ENCODE measurements at places on chromosomes 1 and 21.
A peak's percentile ranks its signal among the peaks of the same experiment; 100 is the strongest.

GRCh38 chr1:215146240-215146975, 63.9 kb downstream of the KCNK2 start:
- peak; percentile 54 for DNase-seq

GRCh38 chr1:56585985-56586384, 6.6 kb upstream of the PLPP3 start:
- no peak for DNase-seq

- DNase-seq: no peak
Observed at GRCh38 chr1:8023287-8023994, 2.7 kb downstream of the ERRFI1 start.

GRCh38 chr1:51924455-51924854, 45.9 kb upstream of the NRDC start:
- DNase-seq: no peak

GRCh38 chr1:184160236-184160635, 108.7 kb downstream of the TSEN15 start:
- DNase-seq: peak; percentile 45

- no peak for DNase-seq
Observed at GRCh38 chr1:83102630-83103071, 896.3 kb downstream of the TTLL7 start.

GRCh38 chr21:33762803-33763581, 120.7 kb downstream of the ITSN1 start:
- no peak for DNase-seq

DNA sequence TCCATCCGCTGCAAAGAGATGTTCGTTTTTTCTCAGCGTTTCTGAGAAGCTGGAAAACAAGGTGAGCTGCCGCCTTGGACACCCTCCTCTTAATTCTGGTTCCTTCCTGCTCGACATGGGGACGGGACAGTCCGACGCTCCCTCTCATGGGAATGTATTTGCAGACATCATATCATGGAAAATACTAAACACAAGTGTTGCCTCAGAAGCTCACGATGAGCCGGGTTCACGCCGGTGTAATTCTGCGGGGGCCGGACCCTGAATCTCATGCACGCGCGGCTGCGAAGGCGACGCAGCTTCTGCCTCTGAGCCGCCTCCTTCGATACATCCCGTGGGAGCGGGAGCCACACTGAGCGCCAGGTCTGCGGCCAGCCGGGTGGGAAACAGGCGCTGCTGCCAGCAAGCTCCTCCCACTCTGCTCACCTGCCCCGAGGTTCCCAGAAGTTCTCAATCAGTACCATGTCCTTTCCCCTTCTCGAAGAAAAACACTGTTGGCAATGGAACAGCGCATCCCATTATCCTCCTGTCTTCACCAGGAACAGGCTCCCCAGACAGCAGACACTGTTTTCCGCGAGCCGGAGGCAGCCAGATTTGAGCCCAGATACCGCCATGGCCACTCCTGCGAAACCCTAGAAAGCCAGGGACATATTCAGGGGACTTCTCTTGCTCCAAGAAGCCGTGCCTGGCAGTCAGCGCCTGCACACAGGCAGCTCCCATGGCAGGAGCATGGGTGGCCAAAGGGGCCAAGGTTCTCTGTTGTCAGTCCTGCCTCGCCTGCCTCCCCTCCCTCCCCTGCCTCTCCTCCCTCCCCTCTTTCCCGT, 98.0 kb downstream of the WDR4 start:
- DNase-seq: no peak

DNA sequence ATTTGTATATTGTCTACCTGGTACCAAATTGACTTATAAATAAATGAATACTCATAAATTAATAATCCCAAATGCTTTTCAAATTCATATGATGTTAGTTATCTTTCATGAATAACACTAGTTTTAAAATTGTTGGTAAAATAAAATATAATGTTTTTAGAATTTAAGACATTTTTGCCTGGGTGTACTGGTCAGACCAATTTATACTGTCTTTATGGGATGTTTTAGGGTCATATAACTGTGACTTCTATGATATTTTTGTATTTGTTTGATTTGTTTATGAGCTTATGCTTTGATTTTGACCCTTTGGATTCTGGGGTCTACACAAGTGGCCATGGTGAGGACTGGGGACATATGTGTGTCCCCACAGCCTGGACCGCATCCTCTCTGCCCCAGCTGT, 54.1 kb upstream of the KLHDC7A start:
- no peak for DNase-seq

- DNase-seq: no peak
Observed at GRCh38 chr1:246891105-246891504, 40.6 kb downstream of the AHCTF1 start.

- DNase-seq: no peak
Observed at GRCh38 chr1:218165701-218166114, 119.4 kb upstream of the RRP15 start.

DNA sequence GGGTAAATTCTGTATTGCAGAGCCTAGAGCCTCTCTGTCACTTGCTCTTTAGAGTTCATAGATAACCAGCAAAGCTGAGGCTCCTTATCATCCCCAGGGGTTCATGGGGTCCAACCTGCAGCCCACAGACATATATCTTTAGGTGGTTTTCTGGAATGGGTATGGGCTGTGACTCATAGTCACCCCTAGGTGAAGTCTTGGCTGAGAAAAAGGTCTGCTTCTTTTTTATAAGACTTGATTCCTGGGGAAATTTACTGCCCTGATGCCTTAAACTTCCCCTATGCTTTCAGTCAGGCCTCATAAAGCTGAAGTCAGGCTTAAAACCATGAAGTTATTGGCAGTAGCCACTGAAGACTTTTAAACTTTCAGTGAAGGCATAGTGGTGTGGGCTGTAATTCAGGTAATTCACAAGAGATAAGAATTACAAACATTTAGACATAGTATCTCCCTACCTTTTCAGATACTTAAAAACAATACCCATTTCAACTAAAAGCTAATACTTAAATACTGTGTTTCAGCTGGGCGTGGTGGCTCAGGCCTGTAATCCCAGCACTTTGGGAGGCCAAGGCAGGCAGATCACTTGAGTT, 46.8 kb downstream of the MACO1 start:
- DNase-seq: no peak

Measured in GF-D8 (cell line).